ENCODE measurements at places on chromosomes 2 and 18. TPM values are rescaled to one million over a fixed set of nuclear protein-coding genes. Genes with fewer than 3 reads are reported as not detected.

- peak overlapping the region; percentile 23 for H3K27ac ChIP-seq
- no peaks in the 10 kb centered on the region for H3K27me3 ChIP-seq
- H3K4me1 ChIP-seq, result peaks cover 8% of the 10 kb centered on the region
These were observed 47.5 kb upstream of the TXNDC2 start for GRCh38 chr18:9838144-9838877.

GRCh38 chr2:64716569-64716968 is 62.9 kb upstream of the SERTAD2 start:
- H3K27ac ChIP-seq, result no peak overlapping the region
- DNase-seq, result no peak
- no peaks in the 10 kb centered on the region for H3K36me3 ChIP-seq
- no peaks in the 10 kb centered on the region for H3K27me3 ChIP-seq
- H3K4me3 ChIP-seq, result no peak overlapping the region

GRCh38 chr18:8742387-8743361 is 37.3 kb downstream of the MTCL1 start:
- peak overlapping the region; percentile 28 for H3K27ac ChIP-seq
- H3K27me3 ChIP-seq, result peaks cover 9% of the 10 kb centered on the region
- H3K4me3 ChIP-seq, result no peak overlapping the region
- DNase-seq, result no peak

LOXL3 gene
- 1.8 TPM for total RNA-seq

MTCL1 gene
- 23.9 TPM for total RNA-seq
